T-helper 22 cell (primary cell): ENCODE measurements at places on chromosomes 4 and X.

GRCh38 chr4:4761128-4761982 lies 98.1 kb upstream of the MSX1 start:
- no peak for DNase-seq

GRCh38 chr4:108109111-108109510 lies 59.6 kb downstream of the LEF1 start:
- DNase-seq, result no peak

DNA sequence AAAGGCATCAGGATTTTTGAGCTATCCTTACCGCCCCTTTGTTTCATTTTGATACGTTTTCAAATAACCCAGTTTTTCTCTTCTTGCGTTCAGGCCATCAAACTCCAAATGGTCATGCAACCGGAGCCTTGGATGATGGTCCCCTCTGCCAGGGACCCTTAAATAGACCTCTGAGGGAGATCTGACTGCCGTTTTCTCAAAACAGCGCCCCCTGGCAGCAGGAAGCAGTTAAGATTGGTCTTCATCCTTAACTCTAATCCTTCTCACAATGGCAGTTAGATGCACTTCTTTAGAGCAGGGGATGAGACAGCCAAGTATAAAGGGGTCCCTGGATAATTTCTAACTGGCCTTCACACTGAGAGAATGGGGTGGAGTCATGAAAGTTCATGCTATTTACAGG lies 525.0 kb upstream of the SPANXN1 start:
- DNase-seq, result no peak

DNA sequence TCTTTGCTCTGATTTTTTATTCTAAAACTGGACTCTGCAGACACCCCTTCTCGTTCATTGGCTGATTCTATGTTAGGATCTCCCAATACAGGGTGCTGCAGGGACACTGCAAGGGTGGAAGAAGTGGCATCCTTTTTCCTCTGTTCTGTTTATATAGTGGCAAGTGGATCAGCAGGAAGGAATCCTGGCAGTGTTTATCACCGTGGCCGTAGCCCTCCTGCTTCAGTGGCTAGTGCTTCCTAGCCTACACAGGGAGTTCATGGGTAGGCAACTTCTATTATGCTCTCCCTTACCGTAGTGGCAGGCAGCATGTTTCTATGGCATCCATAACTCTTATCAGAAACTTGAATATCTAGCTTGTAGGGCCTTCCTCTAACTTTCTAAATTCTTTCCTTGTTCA lies 6.4 kb upstream of the AP1AR start:
- DNase-seq, result no peak

DNA sequence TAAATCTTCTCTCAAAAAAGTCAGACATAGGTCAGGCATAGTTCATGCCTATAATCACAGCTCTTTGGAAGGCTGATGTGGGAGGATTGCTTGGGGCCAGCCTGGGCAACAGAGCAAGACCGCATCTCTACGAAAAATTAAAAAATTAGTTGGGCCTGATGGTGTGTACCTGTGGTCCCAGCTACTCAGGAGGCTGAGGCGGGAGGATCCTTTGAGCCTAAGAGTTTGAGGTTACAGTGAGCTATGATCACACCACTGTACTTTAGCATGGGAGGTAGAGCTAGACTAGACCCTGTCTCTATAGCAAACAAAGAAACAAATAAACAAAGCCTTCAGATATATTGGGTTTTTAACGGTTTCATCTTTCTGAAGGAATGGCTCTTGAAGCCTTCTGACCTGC lies 62.2 kb downstream of the DIPK2B start:
- DNase-seq, result no peak

DNA sequence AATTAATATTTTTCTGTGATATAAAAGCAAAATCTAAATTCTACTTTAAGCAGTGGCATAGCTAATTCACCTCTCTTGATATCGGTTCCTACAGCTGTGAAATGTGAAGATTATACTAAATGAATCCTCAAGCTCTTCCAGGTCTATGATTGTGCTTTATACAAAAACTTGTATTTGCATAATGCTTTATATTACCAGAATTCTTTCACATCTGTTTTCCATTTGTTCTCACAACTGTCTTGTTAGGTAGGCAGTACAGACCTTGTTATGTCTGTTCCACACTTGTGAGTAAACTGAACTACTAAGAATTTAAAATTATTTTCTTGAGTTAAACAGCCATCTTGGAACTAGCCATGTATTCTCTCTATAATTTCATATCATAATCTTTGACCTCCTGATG lies 184.9 kb downstream of the RAPGEF2 start:
- no peak for DNase-seq

DNA sequence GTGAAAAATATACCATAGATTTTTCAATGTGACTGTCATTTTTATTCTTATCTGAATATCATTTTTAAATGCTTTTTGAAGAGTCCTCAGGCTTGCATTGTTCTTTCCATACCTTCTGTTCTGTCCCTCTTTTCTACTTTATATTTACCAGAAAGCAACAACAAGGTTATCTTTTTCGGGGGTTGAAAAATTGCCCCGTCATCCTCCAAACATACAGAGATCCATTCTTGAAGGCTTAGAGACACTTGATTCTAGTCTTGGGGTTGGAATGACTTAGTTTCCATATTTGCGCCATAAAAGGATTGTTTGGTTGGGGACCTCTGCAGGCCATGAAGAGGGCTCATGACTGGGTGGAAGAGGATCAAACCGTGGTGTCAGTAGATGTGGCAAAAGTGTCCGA lies 63.5 kb downstream of the FAM114A1 start:
- no peak for DNase-seq

GRCh38 chr4:174210952-174211490 lies 72.4 kb downstream of the FBXO8 start:
- no peak for DNase-seq

DNA sequence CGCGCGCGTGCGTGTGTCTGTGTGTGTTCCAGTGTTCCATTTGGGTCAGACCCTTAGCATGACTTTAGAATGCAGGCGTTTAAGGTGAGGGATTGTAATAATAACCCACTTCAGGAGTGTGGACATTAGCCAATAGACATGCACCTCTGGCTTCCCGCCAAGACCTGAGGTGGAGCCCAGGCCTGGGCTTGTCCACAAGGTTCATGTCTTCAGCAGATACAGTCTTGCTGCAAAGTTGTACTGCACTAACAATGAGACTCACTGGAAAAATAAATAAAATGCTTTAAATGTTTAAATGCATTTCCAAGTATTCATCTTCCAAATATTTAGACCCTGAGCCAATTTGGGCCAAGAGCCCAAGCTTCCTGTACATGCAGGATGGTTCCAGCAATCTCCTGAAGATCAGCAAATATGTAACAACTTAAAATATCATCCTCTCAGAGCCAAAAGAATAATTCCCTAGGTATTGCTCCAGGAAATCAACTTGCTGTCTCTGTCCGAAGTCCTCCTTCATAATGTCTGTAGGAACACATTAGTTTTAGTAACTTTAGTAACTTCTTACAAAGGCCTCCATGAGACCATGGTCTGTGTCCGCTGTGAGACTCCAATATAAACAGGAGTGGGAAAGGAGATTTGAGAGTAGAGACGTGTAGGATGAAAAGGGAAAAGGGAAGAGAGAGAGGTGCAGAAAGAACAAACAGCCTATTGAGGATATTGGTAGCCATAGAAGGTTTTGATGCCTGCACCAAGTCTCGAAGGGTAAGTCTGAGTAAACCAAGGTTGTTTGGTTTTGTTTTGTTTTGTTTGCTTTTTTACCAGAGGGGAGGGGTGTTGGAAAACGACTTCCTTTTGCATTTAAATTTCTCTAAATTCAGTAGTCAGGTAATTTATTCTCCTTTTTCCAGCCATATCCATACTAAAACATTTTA lies 98.5 kb upstream of the KLF3 start:
- DNase-seq, result no peak

DNA sequence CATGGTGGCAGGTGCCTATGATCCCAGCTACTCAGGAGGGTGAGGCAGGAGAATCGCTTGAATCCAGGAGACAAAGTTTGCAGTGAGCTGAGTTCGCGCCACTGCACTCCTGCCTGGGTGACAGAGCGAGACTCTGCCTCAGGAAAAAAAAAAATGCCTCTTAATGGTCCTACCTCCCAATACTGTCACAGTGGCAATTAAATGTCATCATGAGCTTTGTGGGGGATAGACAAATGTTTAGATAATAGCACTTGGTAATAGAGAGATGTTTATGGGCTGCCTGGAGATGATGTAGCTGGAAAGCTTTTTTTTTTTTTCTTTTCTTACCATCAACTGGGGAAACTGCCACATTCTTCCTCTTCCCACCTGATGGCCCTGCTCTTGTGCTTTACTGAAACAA lies 33.0 kb downstream of the GRK4 start:
- DNase-seq, result no peak

DNA sequence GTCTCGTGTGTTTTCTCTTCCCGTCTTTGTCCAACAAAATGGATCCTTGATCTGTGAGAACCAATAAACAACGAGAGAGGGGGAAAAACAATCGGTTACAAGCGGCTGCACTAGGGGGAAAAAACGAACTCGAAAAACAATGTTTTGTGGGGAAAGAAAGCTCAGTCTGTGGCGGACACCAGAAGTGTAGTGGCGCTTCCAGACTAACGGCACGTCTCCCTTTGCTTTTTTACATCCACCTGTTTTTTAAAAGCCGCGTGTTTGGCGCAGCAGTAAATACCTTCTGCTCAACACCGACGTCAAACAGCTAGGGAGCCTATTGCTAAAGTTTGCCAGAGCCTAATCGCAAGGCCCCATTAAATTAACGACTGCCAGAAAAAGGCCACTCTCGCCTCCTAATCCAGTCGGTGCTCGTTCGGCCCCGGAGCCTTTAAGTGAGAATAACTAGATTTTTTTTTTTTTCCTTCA lies 3.3 kb downstream of the NKX6-1 start:
- no peak for DNase-seq

GRCh38 chr4:108336076-108336475 lies 167.3 kb upstream of the LEF1 start:
- DNase-seq, result no peak

- DNase-seq, result no peak
These were observed 308.6 kb downstream of the FAM47B start for GRCh38 chrX:35251226-35251625.
